ENCODE measurements at places on chromosomes 13 and 19. TPM values are rescaled to one million over a fixed set of nuclear protein-coding genes. Genes with fewer than 3 reads are reported as not detected.

The LGALS14 gene
- not detected for polyA plus RNA-seq

The ERICH6B gene
- not detected for polyA plus RNA-seq

The PDX1 gene
- not detected for polyA plus RNA-seq

The ZNF888 gene
- polyA plus RNA-seq: 0.38 TPM

The C19orf67 gene
- not detected for polyA plus RNA-seq

The OXGR1 gene
- not detected for polyA plus RNA-seq
